CD4-positive, alpha-beta T cell (primary cell): ENCODE measurements at places on chromosomes 7 and 10.

GRCh38 chr7:100779359-100779758 is 46.0 kb downstream of the ZAN start:
- DNase-seq, result no peak

DNA sequence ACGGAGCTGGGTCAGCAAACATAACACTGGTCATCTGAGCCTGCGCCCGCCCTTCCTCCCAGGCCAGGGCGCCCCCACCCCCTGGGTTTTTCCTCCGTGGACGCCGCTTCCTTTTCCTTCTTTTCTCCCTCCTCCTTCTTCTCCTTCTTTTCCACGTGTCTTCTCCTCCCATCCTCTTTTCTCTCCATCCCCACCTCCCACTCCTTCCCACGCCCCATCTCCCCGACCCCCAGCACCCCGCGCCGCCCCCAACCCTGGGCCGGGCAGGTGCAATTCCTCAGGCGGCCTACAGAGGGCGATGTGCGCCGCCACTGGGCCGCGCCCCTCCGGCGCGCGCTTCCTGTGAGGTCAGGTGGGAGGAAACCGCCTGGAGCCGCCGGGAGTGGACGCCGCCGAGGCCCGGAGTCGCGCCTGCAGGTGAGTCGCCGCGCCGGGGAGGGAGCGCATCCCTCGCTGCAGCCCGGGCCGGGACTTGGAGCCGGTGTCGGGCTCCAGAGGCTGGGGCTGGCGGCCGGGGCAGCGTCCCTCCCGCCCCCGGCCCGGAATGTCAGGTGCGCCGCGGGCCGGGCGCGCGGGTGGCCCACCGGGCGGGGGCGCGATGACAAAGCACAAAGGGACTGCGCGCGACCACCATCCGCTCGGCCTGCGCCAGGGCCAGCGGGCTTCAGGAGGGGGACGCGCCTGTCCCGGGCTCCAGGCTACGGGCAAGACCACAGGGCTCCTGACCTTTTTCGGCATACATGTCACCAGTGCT is at the start of gene FAM241B:
FAM241B (plus strand) TSS at position 351 of the 754 bp plus-strand sequence. CDS start 1,497 bp downstream, outside the sequence.
- peak; percentile 68 for DNase-seq

DNA sequence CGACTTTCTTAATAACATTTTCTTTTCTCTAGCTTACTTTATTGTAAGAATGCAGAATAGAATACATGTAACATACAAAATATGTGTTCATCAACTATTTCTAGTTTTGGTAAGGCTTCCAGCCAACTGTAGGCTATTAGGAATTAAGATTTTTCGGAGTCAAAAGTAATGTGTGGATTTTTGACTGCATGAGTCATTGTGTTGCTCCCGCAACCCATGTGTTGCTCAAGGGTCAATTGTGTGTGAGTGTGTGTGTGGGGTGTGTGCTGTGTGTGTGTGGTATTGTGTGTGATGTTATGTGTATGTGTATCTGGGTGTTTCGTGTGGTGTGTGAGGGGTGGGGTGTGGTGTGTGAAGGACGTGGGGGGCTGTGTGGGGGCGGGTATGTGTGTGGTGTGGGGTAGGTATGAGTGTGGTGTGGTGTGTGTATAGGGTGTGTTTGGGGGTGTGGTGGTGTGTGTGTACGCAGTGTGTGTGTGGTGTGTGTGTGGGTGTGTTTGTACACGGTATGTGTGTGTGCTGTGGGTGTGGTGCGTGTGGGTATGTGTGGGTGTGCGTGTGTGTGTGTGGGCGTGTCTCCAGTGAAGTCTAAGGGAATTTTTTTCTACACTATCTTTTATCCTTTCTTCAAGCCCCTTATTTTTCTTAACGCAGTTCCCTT is 60.5 kb downstream of the RSU1 start:
- no peak for DNase-seq

DNA sequence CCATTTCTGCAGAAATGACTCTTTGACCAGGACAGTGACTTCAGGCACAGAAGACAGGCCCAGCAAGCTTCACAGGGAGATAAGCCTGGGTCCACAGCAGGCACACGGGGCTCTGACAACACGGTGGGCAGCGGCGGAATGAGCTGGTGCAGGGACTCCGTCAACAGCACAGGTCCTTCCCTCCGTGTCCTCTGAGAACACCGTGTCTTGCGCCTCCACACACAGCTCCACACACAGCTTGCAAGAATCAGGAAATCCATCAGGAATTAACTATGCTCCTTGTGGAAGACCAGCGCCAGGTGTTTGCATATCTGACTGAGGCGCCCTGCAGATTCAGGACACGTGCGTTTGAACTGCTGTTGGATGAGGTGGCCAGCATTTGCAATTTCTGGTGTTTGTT is 39.6 kb downstream of the TCERG1L start:
- no peak for DNase-seq

- no peak for DNase-seq
Observed at GRCh38 chr10:119313024-119313423, 105.7 kb downstream of the GRK5 start.

DNA sequence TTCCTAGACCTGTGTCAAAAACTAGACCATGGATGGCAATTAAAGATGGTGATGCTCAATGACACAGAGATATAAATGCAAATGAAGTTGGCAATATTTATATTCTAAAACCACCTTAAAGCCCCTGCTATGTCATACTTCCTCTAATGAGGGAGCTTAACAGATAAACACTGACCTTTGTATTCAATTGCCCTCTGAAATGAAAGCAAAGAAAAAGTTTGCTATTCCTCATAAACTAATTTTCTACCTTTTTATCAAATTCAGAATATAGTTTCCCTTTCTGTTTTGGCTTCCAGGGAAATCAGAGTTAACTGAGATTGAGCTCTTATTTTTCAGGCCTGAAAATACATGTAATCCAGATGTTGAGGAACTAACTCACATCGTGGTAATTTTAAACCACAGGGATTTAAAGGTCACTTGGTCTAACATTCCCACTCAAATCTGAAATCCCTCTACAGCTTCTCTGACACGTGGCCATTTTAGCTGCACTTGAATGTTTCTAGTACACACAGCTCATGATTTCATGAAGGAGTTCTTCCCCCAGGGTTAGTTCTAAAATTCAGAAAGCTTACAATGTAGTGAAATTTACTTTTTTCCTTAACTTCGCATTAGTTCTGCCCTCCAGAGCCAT is 37.9 kb upstream of the ABCB5 start:
- DNase-seq, result no peak
